D721Med (cell line): ENCODE measurements at places on chromosomes 4 and X.

GRCh38 chr4:138680989-138681604 lies 334.5 kb upstream of the NOCT start:
- no peak for DNase-seq

GRCh38 chr4:66014146-66014765 lies 344.0 kb upstream of the EPHA5 start:
- DNase-seq = no peak

- no peak for DNase-seq
Observed at GRCh38 chrX:150200820-150201287, 162.3 kb upstream of the MAMLD1 start.

DNA sequence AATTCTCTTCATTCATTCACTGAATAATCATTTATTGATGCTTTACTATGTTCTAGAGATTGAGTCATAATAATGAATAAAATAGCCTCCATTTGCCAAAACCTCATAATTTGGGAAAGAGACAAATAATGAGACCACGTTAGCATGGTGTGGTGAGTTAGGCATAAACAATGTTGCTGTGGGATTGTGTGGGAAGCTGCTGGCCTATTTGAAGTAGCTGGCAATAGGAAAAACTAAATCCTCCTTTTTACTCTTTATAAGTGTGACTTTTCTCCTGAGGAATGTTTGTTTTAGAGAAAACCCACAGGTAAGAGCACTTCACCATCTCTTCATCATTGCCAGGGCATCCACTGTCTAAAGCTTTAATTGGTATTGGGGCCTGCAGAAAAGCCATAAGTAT lies 95.3 kb downstream of the AREG start:
- no peak for DNase-seq

GRCh38 chrX:153492543-153492942 lies 2.2 kb upstream of the BGN start:
- no peak for DNase-seq
